NCI-H1092 (cell line): ENCODE measurements at places on chromosomes 11 and 22.

DNA sequence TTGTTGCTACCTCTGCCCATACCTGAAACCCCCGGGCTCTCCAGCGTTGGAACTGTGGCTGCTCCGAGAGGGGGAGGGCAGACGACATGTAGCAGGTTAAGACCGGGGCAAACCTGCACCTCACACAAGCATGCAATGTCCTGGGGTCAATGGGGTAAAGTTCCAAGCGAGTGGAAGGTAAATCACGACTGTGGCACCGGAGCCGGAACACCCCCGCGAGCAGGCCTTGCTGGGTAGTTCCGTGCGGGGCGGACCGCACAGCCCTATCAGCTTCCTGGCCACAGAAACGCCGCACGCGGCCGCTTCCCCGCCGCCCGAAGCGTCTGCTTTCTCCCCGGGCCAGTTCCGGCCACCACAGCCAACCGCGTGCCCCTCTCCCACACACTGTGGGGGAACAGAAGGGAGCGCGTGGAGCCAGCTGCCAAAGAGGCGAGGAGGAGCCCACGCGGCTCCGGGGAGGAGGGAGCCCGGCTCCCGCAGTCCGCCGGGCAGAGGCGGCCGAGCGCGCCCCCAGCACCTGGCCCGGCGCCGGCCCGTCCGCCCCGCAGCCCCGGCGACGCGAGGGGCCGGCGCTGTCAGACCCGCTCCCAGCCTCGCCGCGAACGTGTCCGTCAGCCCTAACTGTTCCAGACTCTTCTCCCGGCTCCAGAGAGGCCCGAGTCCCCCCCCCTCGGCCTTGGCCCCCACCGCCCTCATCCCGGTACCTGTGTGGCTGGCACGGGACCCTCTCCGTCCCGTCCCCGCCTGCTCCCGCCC lies 1.6 kb downstream of the SPTBN2 start:
- DNase-seq = peak; percentile 34

DNA sequence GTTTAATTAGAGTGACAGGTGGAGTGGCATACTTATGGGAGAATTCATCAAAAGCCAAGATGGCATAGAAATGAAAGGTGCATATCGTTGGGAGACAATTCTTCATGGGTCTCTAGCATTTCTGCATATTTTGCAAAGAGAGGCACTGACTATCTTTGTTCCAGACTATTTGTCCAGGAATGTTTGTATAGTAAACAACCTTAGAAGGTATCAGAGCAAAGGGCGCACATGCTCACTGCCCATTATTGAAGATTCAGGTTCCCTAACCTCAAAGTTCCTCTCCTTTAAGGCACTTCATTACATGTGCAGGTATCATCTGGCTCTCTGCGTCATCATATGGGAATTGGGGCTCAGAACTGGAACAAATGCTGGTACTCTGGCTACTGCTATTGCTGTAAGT lies 4.7 kb upstream of the NEU3 start:
- DNase-seq = no peak

DNA sequence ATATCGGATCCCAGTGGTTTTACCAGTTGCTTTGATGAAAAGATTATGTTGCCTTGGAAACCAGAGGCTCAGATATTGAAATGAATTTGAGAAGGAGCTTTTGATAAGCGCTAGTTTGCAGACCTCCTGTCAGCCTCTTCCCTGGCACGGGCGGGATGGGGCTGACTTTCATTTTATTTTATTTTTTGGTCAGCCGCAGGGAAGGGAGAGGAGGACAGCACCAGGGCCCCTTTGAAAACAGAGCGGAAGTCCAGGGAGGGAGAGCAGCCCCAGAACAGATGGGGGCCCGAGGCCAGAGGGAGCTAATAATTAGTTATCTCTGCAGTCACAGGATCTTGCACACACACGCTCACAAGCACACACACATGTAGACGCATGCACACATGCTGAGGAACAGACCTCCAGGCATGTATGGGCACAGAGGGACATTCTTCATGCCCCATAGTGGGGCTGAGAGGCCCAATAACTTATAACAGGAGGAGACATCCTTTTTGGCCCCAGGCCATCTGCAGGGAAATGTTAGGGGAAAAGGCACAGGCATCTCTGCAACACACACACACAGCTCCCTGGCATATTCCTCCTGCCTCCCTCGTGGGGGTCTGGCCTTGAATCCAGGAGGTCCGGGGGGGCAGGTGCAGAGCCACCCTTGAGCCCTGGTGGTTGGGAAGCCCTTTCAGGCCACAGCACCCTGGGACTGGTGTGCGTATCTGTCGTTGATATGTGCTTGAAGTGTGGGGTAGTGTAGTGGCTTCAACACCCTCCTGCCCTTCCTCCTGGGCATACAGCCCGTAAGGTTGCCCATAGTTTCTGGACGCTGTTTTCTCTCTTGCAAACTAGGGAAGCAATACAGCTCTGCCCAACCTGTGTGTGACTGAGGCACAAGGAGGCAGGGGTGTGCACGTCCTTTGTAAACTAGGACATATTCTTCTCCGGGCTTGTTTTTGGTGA lies 117.3 kb downstream of the CEP164 start:
- no peak for DNase-seq

DNA sequence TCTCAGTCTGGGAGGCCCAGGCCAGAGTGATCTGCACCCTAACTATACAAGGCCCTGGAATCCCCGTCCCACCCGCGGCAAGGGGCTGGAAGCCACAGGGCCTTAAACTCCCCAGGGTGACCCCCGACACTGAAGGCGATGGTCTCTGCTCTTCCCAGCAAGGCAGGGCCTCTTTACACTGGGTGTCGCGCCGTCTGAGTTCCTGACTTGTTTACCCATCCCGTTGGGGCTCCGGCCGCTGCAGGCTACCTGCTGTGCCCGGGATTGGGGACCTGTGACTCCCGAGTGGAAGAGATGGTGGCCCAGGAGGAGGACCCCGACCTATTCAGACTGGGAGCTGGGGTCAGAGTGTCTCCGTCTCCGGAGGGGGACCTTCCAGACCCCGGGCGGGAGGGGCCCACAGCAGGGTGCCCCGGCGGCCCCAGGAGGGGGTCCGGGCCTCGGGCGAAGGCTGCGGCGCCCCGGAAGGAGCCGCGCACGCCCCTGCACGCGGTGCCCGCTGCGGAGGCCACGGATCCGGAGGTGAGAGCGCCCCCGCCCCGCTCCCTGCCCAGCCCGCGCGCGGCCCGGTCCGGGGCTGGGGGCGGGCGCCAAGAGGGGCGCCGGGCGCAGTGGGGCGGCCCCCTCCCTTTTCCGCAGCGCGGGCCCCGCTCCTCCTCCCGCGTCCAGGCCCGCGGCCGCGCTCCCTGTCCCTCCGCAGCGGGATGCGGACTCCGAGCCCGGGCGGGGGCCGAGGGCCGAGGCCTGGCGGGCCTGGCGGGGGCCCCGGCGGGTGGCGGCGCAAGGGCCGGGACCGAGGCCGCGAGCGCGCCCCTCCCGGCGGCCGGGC lies 560 bp upstream of the MPPED1 start:
- no peak for DNase-seq
